NCI-H1930 (cell line): ENCODE measurements at places on chromosomes 13 and 19.

GRCh38 chr13:103694471-103694870 is 628.3 kb upstream of the SLC10A2 start:
- no peak for DNase-seq

DNA sequence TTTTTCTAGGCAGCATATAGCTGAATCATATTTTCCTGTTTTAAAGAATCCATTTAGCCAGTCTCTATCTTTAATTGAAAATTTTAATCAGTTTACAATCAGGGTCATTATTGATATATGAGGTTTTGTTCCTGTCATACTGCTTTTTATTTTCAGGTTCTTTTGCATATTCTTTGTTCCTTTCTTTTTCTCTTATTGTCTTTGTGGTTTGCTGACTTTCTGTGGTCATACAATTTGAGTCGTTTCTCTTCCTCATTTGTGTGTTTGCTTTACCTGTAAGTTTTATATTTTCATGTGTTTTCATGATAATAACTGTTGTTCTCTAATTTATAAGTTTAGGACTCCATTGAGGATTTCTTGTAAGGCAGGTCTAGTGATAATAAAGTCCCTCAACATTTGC is 812.6 kb downstream of the DACH1 start:
- no peak for DNase-seq

GRCh38 chr13:27919934-27920676 is at the start of gene PDX1:
Gene PDX1 (plus strand): TSS chr13:27920000. CDS start chr13:27920139, 139 bp downstream.
- peak; percentile 32 for DNase-seq

DNA sequence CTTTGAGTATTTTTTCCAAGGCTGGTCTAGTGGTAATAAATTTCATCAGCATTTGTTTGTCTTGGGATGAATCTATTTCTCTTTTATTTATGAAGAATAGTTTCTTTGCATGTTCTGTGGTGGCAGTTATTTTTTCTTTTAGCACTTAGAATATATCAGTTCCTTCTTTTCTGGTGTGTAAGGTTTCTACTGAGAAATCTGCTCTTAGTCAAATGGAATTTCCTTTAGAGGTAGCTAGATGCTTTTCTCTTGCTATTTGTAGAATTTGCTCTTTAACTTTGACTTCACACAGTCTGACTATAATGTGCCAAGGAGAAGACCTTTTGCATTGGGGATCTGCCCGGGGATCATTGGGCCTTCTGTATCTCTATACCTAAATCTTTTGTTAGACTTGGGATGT is 4.1 kb upstream of the SIGLEC6 start:
- no peak for DNase-seq

DNA sequence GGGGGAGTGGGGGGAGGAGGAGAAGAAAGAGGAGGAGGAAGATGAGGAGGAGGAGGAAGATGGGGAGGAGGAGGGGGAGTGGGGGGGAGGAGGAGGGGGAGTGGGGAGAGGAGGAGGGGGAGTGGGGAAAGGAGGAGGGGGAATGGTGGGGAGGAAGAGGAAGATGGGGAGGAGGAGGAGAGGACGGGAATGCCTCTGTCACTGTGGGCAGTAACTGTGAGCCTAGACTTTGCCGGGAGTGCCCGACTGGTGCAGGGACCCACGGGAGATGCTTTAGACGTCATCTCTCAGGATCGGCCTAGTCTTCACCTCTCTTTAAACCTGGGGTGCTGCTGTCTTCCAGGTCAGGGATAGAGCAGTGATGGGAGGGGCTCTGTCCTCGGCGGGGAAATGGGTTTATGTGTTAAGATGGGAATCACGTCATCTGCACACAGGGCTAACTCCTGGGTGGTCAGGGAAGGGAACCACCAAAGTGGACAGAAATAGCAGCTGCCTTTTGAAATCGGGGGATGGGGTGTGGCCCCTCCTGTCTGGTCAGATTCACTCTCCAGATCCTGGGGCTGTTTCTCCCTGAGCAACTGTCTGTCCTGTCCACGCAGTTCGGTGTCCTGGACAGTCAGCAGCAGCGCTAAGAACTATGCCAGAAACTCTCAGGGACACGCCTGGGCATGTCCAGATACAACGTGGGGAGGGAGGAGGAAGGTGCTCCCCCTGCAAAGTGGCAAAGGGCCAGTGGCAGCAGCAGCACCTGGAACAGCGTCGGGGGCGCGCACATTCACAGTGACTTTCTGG is 26.9 kb downstream of the GAS6 start:
- no peak for DNase-seq

DNA sequence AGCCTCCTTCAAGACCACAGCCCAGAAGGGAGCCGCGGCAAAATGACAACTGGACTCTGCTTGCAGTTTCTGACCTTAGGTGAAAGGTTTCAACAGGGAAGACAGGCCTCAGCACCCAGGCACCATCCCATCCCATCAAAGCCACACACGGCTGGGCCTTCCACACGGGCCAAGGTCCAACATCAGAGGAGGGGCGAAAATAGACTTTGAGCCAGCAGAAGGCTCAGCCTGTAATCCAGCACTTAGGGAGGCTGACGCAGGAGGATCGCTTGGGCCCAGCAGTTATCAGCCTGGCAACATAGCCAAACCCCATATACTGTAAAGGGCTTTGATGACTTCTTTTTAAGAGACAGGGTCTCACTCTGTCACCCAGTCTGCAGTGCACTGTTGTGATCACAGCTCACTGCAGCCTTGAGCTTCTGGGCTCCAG is 26.8 kb upstream of the TINCR start:
- DNase-seq: no peak

- no peak for DNase-seq
Observed at GRCh38 chr13:100597253-100597652, 8.7 kb upstream of the GGACT start.

- no peak for DNase-seq
Observed at GRCh38 chr13:34681405-34681955, 260.6 kb upstream of the NBEA start.

DNA sequence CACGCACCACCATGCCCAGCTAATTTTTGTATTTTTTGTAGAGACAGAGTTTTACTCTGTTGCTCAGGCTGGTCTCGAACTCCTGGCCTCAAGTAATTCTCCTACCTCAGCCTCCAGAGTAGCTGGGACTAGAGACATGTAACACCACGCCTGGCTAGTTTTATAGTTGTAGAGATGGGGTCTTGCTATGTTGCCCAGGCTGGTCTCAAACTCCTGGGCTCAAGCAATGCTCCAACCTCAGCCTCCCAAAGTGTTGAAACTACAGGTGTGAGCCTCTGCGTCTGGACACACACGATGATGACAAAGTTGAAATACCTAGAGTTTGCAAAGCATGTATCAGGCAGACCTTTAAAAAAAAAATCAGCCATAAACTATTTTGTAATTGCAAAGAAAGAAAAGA is 4.6 kb upstream of the PTOV1 start:
- DNase-seq: no peak

GRCh38 chr19:13850910-13851733 is 25.8 kb upstream of the NANOS3 start:
- DNase-seq: no peak

DNA sequence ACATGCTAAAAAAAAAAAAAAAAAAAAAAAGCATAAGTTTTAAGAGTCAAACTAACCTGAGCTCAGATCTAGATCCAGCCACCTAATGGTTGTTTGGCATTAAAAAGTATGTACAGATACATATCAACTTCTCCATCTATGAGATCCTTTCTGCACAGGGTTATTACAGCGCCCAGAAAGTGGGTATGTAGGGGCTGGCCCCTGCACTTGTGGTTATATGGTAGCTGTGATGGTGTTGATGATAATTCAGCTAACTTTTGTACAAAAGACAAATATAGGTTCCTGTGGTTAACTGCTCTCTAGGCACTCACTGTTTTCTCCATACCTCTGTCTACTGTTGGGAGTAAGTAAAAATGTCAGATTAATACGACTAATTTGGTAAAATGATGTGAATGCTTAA is 81.7 kb downstream of the TNFRSF19 start:
- DNase-seq: no peak

DNA sequence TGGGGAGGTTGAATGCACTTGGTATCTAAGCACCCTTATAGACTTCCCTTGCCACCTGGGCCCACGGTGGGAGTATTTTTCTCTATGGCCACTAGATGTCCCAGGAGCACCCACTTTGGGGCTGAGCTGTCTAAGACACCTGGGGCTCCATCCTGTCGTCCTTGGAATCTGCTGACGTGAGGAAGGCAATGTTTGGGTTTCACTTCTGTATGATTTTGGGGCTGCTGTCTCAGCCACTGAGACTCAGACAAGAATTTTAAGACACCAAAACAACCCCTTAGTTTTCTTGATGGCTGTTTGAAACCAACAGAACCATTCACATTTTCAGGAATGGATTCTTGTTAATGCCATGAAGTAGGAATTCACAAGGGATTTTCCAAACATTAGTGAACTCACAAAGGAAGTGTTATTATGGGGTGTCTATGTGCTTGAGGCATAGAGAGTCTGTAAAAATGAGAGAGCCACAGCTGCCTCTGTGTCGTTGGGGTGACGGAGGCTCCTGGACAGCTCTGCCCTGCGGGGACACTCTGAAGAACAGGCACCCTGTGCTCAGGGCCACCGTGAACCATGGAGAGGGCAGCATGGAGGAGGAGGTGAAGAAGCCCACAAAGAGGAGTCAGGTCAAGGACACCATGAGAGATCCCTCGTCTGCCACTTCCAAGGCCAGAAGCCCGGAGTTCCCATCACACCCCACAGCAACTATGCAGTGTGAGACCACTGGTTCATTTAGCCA is 106.8 kb upstream of the SPATA13 start:
- DNase-seq: peak; percentile 70

DNA sequence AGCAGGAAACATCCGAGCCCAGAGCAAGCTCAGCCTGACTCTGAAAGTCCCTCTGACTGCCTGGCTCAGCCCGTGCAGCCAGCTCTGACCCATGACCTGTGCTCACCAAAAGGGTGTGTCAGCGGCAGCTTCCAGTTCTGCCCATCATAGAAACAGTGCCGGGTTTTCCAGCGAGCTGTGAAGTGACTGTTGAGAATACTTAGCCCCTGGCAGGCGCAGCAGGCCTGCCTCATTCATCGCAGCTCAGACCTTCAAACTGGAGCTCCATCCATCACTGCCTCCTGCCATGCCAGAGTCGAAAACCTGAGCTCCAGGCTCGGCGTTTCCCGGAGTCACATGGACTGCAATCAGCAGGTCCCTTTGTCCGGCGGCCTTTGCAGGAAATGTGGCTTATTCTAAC is 16.3 kb upstream of the GSX1 start:
- no peak for DNase-seq

DNA sequence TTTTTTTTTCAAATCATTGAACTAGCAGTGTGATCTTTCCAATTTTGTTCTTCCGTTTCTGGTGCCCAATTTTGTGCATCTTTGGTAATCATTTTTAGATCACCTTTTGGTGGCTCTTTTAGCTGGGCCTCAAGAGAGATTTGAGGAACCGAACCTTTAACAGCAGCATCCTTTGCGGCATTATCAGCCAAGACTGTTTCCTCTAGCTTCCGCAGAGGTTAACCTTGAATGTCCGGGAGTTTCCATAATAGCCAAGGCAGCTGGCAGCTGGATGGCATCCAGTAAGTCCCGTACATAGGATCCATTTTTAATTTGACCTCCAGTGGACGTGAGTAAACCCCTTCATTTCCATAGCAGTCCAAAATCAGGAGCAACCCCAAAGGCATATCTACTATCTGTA is 9.6 kb downstream of the IRGC start:
- DNase-seq: no peak

- DNase-seq: no peak
Observed at GRCh38 chr13:87666831-87667230, 4.3 kb upstream of the SLITRK5 start.

GRCh38 chr13:40618581-40619478 is 47.6 kb downstream of the FOXO1 start:
- no peak for DNase-seq

DNA sequence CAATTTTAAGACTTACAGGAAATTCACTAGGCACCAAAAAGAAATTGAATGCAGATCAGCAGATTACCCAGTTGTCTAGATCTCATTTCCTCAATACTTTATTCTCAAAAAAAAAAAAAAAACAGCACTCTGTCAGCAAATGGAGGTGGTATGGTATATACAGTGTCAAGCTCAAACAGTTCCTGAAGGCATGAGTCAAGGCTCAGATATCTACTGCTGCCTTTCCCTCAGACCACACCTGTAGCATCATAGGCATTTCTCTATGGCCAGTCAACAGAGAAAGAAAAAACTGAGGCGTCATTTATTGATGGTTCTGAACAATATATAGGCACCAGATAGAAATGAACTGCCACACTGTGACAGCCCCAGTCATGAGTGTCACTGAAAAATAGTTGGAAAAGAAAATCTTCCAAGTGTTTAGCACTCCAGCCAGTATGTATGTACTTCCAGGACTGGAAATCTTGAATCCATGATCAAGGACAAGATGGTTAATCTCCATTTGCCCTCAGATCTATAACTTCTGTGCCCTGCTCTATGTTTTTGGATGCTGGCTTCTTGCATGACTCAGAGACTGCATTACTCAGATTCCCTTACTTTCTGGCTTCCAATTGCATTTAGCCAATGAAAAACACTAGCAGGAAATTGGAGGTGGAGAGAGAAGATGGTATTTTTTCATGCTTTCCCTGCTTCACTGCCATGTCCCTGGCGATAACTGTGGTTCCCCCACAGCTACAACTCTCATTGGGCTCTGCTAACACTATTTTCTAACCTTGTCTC is 8.4 kb upstream of the COG3 start:
- no peak for DNase-seq

DNA sequence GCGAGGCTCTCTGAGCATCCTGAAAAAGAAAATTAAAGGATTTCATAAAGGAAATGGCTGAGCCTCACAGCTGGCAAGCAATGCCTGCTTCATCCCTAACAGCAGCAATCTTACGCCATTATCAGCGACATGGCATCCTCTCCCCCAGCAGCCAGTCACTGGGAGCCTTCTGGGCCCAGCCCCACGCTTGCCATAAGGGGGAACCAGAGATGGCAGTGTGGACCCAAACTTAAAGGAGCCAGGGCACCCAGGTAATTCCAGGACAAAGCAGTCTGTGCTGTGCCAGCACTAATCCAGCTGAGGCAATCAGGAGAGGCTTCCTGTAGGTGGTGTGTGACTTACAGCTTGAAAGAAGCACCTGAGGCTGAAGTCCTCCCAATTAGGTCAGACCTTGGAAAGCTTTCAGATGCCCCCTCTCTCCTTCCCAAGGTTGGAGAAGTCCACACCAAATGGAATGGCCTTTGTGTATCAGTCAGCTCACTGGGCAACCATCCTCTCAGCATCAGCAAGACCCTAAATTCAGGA is 10.3 kb downstream of the VSTM2B start:
- no peak for DNase-seq

DNA sequence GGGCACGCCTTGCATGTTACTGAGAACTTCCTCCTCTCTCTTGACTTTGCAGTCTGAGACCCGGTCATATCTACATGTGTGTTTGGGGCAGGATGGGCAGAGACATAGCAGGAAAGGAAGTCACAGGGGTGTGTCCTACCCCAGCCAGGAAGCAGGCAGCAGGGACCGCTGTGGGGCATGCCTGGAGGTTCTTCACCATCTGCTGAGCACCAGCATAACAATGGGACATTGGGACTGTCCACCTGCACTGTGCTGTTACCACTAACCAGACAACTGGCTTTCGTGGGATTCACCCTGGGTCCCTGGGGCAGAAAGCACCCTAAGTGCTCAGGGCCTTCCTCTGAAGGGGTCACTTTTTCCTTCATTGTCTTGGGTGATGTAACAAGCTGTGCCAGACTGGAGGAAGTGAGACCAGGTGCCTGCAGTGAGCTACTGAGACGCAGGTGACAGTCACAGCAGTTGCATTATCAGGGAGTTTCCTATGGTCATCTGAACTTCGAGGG is 2.6 kb upstream of the HAUS5 start:
- DNase-seq: no peak

- DNase-seq: no peak
Observed at GRCh38 chr13:98717256-98717655, 35.2 kb downstream of the SLC15A1 start.

GRCh38 chr13:109401307-109401706 is 385.1 kb downstream of the IRS2 start:
- no peak for DNase-seq

- DNase-seq: no peak
Observed at GRCh38 chr19:30360376-30361106, 11.6 kb upstream of the ZNF536 start.
